Neuronal stem cell (in vitro differentiated cells): ENCODE measurements at places on chromosomes 7 and 10.

DNA sequence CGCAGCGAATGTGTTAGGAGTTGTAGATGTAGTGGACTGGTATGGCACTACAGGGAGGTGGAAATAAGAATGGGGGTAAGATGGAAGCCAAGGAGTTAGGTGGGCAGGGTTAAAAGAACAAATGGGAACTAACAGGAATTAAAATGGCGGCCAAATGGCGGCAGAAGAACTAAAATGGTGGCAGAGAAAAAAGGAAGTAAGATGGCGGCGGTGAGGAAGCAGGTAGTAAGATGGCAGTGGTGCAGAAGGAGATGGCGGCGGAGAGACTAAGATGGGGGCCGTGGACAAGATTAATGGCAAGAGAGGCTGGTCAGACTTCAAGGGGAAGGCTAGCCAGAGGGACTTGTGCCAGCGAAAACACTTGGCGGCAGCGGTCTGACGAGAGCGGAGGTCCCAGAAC lies 44.5 kb downstream of the ZNF138 start:
- DNase-seq, result no peak

DNA sequence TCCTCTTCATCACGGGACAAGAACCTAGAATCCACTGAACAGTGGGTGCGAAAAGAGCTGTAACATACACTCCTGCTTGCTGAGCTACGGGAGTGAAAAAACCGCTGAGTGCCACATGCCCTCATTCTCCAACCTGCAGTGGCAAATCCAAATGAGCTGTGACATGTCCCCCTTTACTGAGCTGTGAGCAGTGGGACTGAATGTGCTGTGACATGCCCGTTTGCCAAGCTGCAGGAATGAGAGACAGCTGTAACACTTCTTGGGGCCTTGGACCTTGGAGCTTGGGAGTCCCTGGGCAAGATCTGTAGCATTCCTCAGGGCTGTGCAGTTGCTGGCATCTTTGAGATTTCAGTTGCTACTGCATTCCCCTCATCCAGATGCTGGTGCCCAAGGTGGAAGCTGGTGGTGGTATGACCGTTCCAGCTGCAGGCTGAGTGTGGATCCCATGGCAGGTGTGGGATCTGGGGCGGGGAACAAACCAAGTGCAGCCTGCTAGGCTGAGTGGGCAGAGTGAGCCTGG lies 85.0 kb downstream of the TMEM106B start:
- DNase-seq, result no peak

GRCh38 chr7:106572394-106573124 lies 88.4 kb downstream of the CCDC71L start:
- DNase-seq, result no peak

DNA sequence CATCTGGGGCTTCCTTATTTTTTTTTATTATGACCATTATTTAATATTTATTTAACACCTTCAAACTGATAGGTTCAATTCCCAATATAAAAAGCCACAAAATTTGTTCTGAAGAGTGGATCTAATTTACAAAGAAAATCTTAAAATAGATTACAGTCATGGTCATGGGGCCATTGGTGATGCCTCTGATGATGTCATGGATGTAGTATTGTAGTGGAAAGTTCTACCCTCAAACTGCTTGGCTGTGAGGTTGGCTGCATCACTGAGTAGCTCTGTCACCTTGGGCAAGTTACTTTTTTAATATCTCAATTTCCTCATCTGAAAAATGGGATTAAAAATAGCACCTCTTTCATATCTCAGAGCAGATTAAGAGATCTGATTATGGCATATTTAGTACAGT lies 128.5 kb downstream of the DKK1 start:
- no peak for DNase-seq

DNA sequence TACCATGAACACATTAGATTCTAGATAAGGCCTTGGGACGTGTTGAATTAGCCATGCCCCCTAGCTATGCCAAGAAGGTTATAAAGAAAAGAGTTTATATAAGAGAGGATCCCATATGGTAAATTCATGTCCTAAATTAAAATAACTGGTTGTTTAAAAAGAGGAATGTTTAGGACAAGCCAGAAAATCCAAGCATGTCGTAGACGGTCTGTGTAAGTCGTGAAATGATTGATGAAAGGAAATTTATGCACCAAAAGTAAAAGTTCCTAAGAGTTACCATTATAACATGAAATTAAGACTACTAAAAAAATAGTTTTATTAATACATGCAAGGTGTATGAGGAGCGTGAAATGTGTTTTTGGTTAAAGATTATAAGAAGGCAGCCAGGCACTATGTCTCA lies 624.9 kb downstream of the ARL4A start:
- DNase-seq, result peak; percentile 40

DNA sequence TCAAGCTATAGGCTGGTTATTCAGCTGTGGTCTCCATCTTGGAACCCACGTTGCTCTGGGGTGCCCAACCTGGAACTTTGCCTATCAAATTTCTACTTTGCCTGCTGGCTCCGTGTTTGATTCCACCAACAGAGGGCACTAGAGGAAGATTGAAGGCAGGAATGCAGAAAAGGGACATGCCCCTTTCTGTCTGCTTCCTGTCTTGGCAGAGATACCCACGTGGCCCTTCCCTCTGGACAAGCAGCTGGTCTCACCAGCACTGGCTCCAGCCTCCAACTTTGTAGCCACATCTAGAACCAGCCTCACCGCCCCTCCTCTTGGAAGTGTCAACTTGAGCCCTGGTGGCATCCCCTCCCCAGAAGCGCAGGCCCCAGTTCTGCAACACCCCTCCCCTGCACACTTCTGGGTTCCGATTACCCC lies 52.1 kb upstream of the ZNF438 start:
- DNase-seq, result no peak

- DNase-seq, result no peak
Measured at GRCh38 chr7:30976381-30976780, 12.6 kb downstream of the GHRHR start.

GRCh38 chr10:34475786-34476185 lies 339.3 kb downstream of the PARD3 start:
- DNase-seq, result no peak

- DNase-seq, result no peak
Measured at GRCh38 chr10:3848005-3848774, 63.2 kb upstream of the KLF6 start.

DNA sequence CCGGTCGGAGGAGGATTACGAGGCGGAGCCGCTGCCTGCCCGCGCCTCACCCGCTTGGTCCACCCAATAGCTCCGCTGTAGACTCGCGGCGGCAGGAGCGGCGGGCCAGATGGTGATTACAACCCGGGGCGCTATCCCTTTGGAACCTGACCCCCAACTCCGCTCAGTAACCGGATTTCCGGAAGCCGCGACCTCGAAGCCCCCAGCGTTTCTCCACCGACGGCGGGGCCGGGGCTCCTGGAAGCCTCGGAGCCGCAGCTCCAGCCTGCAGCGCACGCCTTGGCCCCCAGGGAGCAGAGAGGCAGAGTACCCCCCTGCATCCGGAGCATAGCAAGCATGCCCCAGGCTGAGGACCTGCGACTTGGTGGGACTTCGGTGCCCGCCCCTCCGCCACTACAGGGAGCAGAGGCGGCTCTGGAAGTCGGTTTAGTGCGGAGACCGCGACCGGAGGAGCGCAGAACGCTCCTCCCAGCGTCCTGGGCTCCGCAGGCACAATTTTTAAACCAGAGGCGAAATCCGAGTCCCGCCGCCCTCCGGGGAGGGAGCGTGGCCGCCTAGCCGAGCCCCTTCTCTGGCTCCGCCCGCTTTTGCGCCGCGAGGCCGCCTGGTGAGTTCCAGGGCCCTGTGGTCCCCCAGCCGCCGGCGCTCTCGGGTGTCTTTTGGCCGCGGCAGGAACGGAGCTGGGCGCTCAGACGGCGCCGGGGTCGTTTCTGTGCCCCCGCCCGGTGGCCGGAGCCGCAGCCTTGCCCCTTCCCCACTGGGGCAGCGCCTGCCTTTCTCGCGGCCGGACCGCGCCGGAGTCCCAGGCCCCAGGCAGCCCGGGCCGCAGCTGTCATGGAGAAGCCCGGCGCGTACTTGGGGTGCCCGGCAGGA lies 28.2 kb upstream of the BMS1 start:
- peak; percentile 30 for DNase-seq

- DNase-seq, result no peak
Measured at GRCh38 chr10:11285171-11285570, 267.5 kb downstream of the CELF2 start.

DNA sequence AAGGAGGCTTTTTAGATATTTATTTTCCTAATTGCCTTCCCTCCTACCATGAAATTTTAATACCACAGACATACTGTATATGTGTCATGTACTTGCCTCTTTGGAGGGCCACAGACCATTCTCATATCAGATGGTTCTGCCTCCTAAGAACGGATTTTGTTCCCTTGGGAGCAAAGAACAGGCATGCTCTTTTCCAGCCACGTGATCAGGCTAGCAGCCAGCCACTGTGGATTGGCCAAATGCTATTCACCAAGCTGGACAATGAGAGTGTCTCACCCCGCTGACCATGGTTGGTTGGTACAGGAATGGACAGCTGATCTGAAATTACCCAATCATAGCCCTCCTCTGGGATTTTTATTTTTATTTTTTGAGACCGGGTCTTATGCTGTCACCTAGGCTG lies 21.5 kb upstream of the CRHR2 start:
- DNase-seq, result no peak
